ENCODE measurements at places on chromosomes 7 and 10. TPM values are rescaled to one million over a fixed set of nuclear protein-coding genes. Genes with fewer than 3 reads are reported as not detected.

Gene TLX1
- not detected for total RNA-seq

Gene POP7
- 79.3 TPM for total RNA-seq

Gene ACTR3C
- total RNA-seq, result 22.1 TPM

DNA sequence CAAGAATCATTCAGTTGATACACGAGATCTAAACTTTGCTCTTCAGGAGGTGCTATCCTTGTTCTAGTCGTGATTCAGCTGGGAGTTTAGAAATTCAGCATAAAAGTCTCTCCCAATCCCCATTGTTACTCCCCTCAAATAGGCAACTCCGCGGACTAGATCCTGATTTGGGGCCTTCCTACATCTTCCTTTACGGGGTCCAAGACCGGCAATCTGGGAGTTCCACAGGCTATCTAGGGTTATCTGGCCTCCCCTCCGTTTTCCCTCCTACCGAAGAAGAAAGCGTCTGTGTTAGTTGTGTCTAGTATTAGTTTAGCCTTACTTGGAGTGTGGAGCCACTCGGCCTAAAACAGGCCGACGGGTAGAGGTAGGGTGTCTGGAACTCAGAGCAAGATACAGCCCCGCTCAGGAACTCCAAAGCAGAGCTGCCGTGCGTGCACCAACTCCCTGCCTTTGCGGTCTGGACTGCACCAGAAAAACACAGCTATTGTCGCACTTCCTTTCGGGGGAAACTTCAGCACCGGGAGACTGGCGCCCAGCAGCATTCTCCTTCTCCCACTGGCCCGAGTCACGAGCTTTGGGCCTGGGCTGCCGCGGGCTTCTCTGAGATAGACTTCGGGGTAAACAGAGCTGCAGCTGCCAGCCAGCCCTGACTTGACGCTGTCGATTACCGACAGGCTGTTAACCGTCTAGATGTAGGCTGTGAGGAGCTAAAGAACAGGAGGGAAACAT, 1.5 kb upstream of the DLX5 start:
- no peak for DNase-seq

GRCh38 chr10:35922876-35923600, 280.9 kb upstream of the FZD8 start:
- no peak for DNase-seq

- no peak for DNase-seq
These were observed 1049.8 kb downstream of the LRMDA start for GRCh38 chr10:76481178-76481577.

GRCh38 chr10:5616836-5617235, 49.6 kb downstream of the ASB13 start:
- DNase-seq, result no peak

All from epithelial cell of proximal tubule (primary cell).